ENCODE measurements at places on chromosomes 11 and 22. TPM values are rescaled to one million over a fixed set of nuclear protein-coding genes. Genes with fewer than 3 reads are reported as not detected.

MED15 gene
- 24.2 TPM for polyA plus RNA-seq

TRIM3 gene
- polyA plus RNA-seq = 8.2 TPM

POLD3 gene
- polyA plus RNA-seq = 11.4 TPM

PHF21B gene
- not detected for polyA plus RNA-seq

OR5D13 gene
- polyA plus RNA-seq = not detected

MUC15 gene
- not detected for polyA plus RNA-seq

CCDC81 gene
- polyA plus RNA-seq = 6.3 TPM

KCNK7 gene
- polyA plus RNA-seq = 0.07 TPM

OR51B5 gene
- 0.05 TPM for polyA plus RNA-seq

MMP20 gene
- not detected for polyA plus RNA-seq

MRGPRE gene
- polyA plus RNA-seq = not detected

MS4A3 gene
- not detected for polyA plus RNA-seq

MYEOV gene
- 3.6 TPM for polyA plus RNA-seq

All from BJ (cell line).